Central memory CD4-positive, alpha-beta T cell (primary cell): ENCODE measurements at places on chromosomes 2 and 18.
A peak's percentile ranks its signal among the peaks of the same experiment; 100 is the strongest.

DNA sequence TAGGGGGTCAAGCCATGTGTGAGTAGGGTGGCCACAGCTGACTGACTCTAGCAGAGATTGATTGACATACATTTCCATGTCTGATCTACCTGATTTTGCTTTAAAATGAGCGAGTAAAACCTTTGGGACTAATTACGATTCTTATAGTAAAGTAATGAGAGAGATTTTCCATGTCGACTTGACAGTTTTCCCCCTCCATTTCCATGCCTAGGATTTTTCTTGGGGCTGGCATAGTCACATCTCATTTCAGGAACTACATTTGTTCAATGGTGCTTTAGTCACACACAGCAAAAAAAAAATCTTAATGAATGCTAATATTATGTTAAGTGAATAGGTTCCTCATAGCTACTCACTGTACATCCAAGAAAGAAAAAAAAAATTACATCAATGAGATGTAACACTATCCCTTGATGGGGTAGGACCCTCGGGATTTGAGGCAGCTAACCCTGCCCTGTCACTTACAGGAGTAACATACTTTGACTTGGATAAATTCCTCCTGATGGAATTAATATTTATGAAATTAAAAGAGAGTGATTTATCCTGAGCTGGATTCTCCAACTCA, 690.9 kb downstream of the TDRD15 start:
- no peak for DNase-seq

DNA sequence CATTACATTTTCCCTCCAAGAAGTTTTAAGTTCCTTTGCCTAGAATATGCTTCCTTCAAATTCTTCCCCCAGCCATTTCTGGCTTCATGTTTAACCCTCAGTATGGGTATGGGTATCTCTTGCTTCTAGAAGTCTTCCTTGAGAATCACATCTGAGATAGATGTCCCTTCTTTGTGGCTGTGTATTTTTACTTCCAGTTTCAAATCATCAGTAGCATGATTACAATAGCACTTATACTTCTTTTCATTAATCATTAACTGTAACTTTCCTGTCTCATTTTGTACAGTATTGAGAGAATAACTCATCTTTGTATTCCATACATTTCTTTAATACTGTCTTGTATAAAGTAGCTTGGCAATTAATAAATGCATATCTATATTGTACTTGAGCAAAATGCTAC, 17.3 kb upstream of the PDE1A start:
- DNase-seq = no peak

GRCh38 chr2:28357055-28357454, 35.6 kb upstream of the FOSL2 start:
- DNase-seq = no peak

DNA sequence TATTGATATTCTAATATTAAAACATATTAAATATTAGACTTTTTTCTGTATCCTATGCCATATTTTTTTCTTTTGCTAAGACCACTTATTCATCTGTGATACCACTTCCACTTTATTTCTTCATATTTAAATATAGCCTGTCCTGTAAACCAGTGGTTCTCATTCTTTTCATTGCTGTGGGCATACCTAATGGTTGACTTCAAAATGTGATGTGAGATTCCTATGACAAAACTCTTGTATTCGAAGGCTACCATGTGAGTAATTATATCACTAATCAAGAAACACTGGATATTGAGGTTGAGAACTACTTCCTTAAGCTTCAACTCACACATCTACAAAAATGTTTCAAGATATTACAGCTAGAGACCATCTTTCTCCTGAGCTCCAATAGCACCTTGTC, 3.6 kb downstream of the SCRN3 start:
- DNase-seq = no peak

- no peak for DNase-seq
Observed at GRCh38 chr2:223503746-223504145, 98.4 kb downstream of the SCG2 start.

DNA sequence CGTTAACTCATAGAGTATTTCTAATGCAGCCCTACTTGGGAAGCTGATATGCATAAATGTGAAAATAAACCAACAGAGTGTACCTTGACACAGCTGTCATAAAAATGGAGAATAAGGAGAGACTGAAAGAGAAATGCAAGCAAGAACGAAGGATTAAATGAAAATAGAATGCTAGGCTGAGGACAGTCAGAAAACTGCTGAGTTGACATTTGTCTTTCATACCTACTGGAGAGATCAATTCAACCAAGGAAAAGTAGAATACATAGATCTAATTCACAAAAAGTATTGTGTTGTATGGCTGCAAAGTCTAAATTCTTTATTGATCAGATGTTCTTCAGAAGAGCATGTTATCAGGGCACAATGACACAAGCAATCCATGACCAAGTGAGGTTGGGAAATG, 112.0 kb downstream of the EPHA4 start:
- DNase-seq = no peak

- no peak for DNase-seq
Observed at GRCh38 chr18:21747268-21747667, 6.7 kb downstream of the MIB1 start.

- no peak for DNase-seq
Observed at GRCh38 chr2:43759195-43759594, 14.6 kb upstream of the DYNC2LI1 start.

- peak; percentile 19 for DNase-seq
Observed at GRCh38 chr2:178891265-178891958, 84.2 kb upstream of the TTN start.

DNA sequence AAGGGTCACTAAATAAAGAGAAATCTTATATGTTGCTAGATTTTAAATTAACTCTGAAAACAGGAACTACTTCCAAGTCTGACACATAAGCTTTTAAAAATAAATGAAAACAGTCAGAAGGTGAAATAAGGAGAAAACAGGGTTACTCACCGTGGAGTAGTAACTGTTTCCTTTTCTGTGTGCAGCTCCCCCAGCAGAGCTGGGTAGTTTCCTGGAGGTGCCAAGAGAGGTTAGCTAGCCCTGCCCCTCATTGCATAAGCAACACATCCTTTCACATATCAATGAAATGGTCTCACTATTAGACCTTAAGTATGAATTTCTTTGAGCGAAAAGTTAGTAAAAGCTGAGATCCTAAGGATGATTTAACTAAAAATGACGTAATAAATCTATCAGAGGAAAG, 54.0 kb upstream of the GPR75 start:
- DNase-seq = no peak

- DNase-seq = no peak
Observed at GRCh38 chr2:17479875-17480274, 38.4 kb downstream of the RAD51AP2 start.

GRCh38 chr18:10418836-10419235, 35.6 kb upstream of the APCDD1 start:
- DNase-seq = no peak

- no peak for DNase-seq
Observed at GRCh38 chr2:1227274-1227900, 185.9 kb upstream of the TPO start.

- DNase-seq = peak; percentile 67
Observed at GRCh38 chr2:226423498-226423960, 376.1 kb downstream of the IRS1 start.

GRCh38 chr18:61606068-61606660, 272.9 kb downstream of the CDH20 start:
- DNase-seq = no peak

GRCh38 chr2:194723446-194723845, 933.6 kb upstream of the SLC39A10 start:
- no peak for DNase-seq

DNA sequence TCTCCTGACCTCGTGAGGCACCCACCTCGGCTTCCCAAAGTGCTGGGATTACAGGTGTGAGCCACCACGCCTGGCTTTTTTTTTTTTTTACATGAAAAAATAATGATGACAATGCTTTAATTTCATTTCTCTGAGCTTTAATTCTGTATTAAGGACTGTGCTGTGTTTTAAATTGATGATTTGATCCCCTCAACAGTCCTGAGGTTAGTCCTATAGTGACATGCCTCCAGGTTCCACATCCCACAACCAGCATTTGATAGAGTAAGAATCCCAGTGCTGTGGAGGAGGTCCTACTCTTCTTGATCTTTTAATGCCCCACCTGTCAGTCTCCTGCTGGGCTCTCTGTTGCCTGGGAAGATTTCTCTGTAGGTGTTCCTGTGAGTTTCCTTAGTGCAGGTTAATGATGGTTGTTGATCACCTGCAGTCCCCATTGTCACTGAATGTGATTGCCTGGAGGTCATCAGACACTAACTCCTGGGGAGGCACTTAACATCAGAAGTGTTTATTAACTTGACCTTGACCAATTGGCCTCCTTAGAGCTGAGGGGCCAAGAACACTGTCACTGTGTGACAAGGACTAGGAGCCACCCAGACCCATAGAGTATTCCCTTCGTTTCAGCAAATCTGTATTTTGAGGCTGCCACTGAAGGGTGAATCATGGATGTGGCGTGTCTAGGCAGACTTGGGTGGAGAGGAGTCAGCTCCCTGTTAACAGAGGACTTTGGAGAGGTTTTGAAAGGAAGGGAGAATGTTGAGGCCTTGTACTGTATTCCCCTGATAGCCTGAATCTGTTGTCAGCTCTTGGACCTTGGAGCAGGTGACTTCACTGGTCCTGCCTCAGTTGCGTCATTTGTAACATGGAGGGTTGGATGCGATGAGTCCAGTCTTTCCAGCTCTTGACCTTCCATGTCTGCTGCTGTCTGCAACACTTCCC, 11.5 kb downstream of the ASAP2 start:
- no peak for DNase-seq

GRCh38 chr2:105514576-105514975, 115.7 kb upstream of the FHL2 start:
- DNase-seq = no peak

- no peak for DNase-seq
Observed at GRCh38 chr2:226310146-226310545, 489.5 kb downstream of the IRS1 start.

DNA sequence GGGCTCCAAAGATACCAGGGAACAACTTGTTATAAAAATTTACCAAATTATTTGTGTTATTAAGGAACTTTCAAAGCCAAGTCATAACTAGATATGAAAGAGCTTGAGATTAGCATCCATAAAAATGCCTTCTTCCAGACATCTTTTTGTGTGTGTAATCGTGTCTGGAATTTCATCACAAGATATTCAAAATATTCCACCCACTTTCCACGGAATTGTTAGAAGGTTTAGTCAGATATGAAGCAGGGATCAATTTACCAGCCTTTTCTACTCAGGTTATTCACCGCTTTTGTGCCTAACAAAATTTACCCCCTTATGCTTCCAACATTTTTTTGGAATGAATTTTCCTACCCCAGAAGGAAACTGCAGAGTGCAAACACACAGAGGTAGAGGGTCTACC, 130.2 kb upstream of the ACVR2A start:
- DNase-seq = no peak

GRCh38 chr2:20599861-20600461, 50.9 kb downstream of the HS1BP3 start:
- no peak for DNase-seq

DNA sequence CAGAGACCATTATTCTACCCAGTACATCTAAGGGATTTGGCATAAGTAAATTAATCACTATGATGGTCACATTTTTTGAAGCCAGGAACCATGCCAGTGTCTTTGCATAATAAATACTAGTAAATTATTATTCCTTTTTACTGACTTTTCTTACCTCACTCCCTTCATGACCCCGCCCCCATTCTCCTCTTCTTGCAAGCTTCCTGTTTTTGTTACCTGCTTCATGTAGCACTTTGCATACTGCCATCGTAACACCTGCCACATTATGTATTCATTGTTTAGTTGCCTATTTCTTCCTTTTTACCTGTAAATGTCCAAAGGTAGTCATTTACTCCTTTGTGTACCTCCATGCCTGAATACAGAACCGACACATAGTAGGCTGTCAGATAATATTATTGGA, 309.5 kb downstream of the KIAA1328 start:
- DNase-seq = no peak

GRCh38 chr2:159226059-159226461, 60.4 kb downstream of the WDSUB1 start:
- DNase-seq = no peak

DNA sequence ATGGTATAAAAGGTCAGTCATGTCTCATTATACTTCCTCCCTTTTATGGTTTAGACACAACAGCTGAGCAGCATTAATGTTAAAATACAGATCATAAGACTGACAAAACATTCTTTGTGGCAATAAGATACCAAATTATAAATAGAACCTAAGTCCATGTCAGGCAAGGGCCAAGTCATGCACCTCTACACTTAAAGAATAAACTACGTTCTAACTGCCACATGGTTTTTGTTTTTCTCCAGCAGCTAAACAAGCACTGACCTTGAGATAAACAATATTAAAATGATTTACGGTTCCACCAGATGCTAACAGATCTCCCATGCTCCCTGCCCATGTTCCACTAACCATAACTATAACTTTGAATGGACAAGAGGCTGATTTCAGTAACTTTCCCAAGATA, 368.6 kb upstream of the TFPI start:
- DNase-seq = no peak

- DNase-seq = no peak
Observed at GRCh38 chr18:79753391-79753851, 44.3 kb upstream of the KCNG2 start.

DNA sequence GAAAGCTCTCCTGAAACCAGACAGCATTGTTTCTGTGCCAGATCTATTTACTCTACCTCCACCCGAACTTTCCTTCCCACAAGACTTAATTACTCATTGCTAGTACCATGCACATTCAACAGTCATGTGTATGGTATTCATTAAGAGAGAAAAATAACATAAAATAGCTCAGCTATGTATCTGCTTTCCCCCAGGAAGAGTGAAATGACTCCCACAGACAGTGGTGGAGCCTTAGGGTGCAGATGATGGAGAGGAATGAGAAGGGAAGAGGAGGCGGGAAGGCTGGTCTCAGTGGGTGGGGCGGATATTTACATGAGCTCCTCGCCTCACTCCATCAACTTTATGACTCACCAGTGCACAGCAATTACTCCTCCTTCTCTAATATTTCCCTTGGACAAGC, 724.5 kb downstream of the EPHA4 start:
- no peak for DNase-seq

DNA sequence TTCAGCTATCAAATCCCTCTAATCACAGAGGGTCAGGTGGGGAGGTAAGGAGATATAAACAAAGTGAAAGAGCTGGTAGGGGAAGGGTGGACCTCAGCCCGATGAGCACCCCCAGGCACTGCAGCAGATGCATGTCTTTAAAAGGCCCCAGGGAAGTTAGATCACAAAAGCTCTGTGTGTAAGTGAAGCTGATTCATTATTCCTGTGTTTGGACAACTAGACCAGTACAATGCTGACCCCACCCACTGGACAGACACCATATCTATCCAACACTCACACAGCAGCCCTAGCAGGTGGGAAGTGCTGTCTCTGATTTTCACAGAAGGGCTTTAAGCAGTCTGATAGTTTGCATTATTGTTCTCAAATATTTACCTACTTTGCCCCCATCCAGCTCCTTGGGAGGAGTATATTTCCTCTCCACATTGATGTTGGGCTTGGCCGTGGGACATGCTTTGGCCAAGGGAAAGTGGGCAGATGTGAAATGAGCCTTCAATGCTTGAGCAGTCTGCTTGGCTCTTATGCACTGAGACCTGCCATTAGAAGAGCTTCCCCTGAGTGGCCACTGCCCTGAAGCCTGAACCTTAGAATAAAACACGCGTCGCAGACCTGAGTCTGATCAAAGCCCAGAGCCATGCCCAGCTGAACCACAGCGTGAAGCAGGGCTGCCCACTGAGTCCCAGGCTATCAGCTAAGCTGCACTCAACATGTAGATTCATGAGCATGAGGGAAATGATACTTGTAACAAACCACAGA, 111.4 kb downstream of the COPS8 start:
- no peak for DNase-seq
